Stimulated activated CD8-positive, alpha-beta memory T cell treated with anti-CD3 and anti-CD28 coated beads, Interleukin-4, amount 100 ng/mL, for 24 hours (primary cell): ENCODE measurements at places on chromosomes 4 and X.

- DNase-seq = no peak
Measured at GRCh38 chr4:100224721-100225120, 34.5 kb upstream of the DDIT4L start.

- DNase-seq = no peak
Measured at GRCh38 chr4:1538096-1538410, 131.8 kb upstream of the NKX1-1 start.

- DNase-seq = peak; percentile 28
Measured at GRCh38 chr4:183256756-183257385, 63.2 kb downstream of the CLDN22 start.

- no peak for DNase-seq
Measured at GRCh38 chr4:70873216-70873615, 29.0 kb upstream of the MOB1B start.

- no peak for DNase-seq
Measured at GRCh38 chrX:11137543-11138139, 26.5 kb downstream of the HCCS start.

DNA sequence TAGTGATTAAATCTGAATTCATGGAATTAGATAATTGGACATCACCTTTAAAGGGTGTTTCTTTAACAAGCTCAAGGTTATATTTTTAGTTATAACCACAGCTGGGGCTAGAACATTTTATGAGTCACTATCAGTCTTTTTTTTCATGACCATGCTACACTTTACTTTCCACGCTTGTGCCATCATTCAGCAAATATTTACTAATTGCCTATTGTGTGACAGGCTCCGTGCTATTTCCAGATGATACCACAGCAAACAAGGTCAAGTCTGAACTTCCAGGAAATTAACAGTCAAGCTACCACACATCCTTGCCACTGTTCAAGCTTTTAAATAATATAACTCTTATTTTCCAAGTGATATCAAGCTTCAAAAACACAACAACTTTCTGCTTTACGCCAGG is 16.5 kb downstream of the SPANXN3 start:
- DNase-seq = no peak
